ENCODE measurements at places on chromosomes 11 and 22.
A peak's percentile ranks its signal among the peaks of the same experiment; 100 is the strongest.

GRCh38 chr11:100302824-100303223, 384.3 kb upstream of the ARHGAP42 start:
- H3K36me3 ChIP-seq = no peaks in the 10 kb centered on the region
- no peak overlapping the region for H3K4me3 ChIP-seq
- no peak for DNase-seq
- H3K4me1 ChIP-seq = no peaks in the 10 kb centered on the region
- no peaks in the 10 kb centered on the region for H3K27me3 ChIP-seq
- H3K27ac ChIP-seq = no peak overlapping the region

- peak overlapping the region; percentile 45 for H3K27ac ChIP-seq
- DNase-seq = no peak
- H3K27me3 ChIP-seq = no peaks in the 10 kb centered on the region
- H3K4me1 ChIP-seq = peaks cover 59% of the 10 kb centered on the region
- H3K36me3 ChIP-seq = no peaks in the 10 kb centered on the region
- no peak overlapping the region for H3K4me3 ChIP-seq
These were observed 5.7 kb downstream of the ZP1 start for GRCh38 chr11:60872961-60873524.

- DNase-seq = no peak
- H3K36me3 ChIP-seq = no peaks in the 10 kb centered on the region
- H3K27ac ChIP-seq = no peak overlapping the region
- peak overlapping the region; percentile 28 for H3K4me3 ChIP-seq
- H3K27me3 ChIP-seq = no peaks in the 10 kb centered on the region
- no peaks in the 10 kb centered on the region for H3K4me1 ChIP-seq
These were observed 2.1 kb downstream of the CCDC73 start for GRCh38 chr11:32792111-32792947.

DNA sequence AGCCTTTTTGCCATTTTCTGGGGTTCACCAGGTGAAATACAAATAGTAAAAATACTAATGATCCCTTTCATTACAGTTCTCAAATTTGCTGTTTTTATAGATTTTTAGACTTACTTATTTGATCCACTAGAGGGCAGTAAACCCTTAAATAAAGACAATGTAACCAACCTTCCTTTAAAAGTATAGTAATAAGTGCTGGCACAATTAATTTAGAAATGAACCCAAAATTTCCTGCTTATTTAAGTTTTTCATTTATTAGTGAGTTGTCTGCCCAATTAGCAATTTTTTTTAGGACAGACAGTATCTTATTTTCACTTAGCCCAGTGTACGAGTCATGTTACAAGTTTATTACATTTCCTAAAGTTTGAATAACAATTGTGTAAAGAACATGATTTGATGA, 4.7 kb downstream of the DDIAS start:
- H3K27me3 ChIP-seq = no peaks in the 10 kb centered on the region
- H3K4me3 ChIP-seq = no peak overlapping the region
- H3K4me1 ChIP-seq = peaks cover 4% of the 10 kb centered on the region
- no peak overlapping the region for H3K27ac ChIP-seq

- no peak overlapping the region for H3K27ac ChIP-seq
- H3K4me1 ChIP-seq = no peaks in the 10 kb centered on the region
- no peak overlapping the region for H3K4me3 ChIP-seq
- no peaks in the 10 kb centered on the region for H3K36me3 ChIP-seq
These were observed 275.8 kb downstream of the FAT3 start for GRCh38 chr11:92500453-92500852.

DNA sequence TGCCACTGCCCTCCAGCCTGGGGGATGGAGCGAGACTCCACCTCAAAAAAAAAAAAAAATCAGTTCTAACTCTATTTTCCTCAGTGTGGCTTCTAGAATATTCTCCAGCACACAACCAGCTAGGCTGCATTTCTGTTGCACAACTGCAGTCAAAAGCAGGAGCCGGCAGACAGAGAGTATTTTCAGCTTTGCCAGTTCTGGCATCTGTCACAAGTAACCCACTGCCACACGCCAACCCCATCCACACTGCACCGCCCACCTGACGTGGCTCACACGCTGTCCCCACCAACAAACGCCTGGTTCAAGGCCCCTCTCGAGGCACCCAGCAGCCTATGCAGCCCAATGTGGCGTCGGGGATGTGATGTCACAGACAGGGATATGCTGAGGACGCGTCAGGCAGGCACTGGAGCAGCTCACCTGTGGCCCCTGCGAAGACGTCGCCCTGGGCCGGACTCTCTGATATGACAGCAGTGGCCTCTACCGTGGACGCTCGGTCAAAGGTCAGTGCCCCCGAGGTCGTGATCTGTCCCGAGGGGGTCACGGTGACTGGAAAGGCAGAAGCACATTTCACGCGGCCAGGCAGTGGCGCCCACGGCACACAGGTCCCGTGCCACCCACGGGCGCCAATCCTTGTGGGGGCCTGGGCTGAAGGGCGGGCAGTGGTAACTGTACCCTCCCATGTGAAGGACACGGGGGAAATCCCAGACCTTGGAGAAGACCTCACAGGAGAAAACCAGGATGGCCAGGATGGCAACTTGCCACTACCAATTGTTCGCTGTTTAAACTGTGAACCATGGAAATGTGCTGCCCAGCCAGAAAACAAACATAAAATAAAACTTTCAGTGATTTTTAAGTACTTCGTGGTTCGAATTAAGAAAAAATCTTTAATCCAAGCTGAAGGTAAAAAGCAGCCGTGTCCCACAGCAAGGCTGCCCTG, 15.5 kb downstream of the DEAF1 start:
- H3K4me3 ChIP-seq = no peak overlapping the region
- H3K36me3 ChIP-seq = no peaks in the 10 kb centered on the region
- no peaks in the 10 kb centered on the region for H3K27me3 ChIP-seq
- DNase-seq = no peak
- no peaks in the 10 kb centered on the region for H3K4me1 ChIP-seq
- H3K27ac ChIP-seq = no peak overlapping the region

DNA sequence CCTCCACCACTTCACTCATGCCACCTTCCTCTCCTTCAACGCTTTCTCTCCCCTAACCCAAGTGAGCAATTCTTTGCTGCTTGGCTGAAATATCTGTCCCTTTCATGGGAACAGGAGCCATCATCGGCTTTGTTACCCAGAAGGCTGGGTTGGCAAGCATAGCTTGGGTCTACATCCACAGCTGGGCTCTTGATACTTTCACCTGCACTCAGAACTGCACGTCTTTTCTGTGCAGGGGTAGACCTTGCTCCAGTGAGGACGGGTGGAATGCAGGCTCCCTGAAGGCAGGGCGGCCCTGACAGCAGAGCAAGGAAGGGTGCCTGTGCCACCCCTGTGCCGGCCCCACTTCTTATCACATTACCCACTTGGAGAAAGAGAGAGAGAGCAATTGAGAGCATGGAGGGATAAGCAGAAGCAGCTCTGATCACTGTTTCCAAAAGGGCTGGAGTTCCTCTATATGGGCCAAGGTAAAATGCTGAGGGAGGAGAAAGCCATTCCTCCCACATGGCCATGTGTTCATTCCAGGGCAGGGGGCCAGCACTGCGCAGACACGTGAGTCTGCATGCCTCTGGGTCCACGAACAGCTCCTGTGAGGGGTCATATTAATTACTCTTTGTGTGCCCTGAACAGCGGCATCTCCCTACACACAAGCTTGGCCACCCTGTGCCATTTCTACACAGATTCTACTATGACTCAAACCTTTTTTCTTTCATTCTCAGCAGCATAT, 181.8 kb downstream of the BUD13 start:
- H3K4me3 ChIP-seq = no peak overlapping the region
- no peaks in the 10 kb centered on the region for H3K4me1 ChIP-seq
- no peak for DNase-seq
- no peaks in the 10 kb centered on the region for H3K27me3 ChIP-seq
- no peaks in the 10 kb centered on the region for H3K36me3 ChIP-seq
- H3K27ac ChIP-seq = no peak overlapping the region

- no peaks in the 10 kb centered on the region for H3K4me1 ChIP-seq
- H3K4me3 ChIP-seq = no peak overlapping the region
- H3K36me3 ChIP-seq = no peaks in the 10 kb centered on the region
- no peak overlapping the region for H3K27ac ChIP-seq
- peak; percentile 53 for DNase-seq
- H3K27me3 ChIP-seq = no peaks in the 10 kb centered on the region
These were observed 6.7 kb downstream of the SYNGR1 start for GRCh38 chr22:39356464-39356863.

GRCh38 chr11:104946907-104947306, 21.5 kb downstream of the CASP4 start:
- H3K36me3 ChIP-seq = no peaks in the 10 kb centered on the region
- H3K27ac ChIP-seq = no peak overlapping the region
- no peak overlapping the region for H3K4me3 ChIP-seq
- H3K27me3 ChIP-seq = no peaks in the 10 kb centered on the region
- no peak for DNase-seq
- H3K4me1 ChIP-seq = no peaks in the 10 kb centered on the region

DNA sequence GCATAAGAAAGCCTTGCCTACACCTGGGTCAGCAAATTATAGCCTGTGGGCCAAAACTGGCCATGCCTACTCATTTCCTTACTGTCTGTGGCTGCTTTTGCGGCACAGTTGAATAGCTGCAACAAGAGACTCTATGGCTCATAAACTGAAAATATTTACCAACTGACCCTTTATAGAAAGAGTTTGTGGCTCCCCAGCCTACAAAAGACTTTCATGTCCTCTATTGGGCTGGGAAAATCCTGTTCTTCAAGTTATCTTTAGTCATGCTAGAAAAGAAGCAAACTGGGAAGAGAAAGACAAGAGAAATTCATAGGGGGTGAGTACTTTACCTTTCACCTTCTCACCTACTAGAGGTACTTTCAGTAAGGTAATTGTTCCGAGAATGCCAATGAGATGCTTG, 175.1 kb downstream of the SWAP70 start:
- no peaks in the 10 kb centered on the region for H3K4me1 ChIP-seq
- DNase-seq = no peak
- H3K27me3 ChIP-seq = no peaks in the 10 kb centered on the region
- H3K4me3 ChIP-seq = no peak overlapping the region
- no peak overlapping the region for H3K27ac ChIP-seq
- H3K36me3 ChIP-seq = no peaks in the 10 kb centered on the region

- no peaks in the 10 kb centered on the region for H3K27me3 ChIP-seq
- H3K27ac ChIP-seq = no peak overlapping the region
- H3K4me1 ChIP-seq = no peaks in the 10 kb centered on the region
- H3K4me3 ChIP-seq = no peak overlapping the region
- H3K36me3 ChIP-seq = no peaks in the 10 kb centered on the region
These were observed 75.8 kb downstream of the GAB2 start for GRCh38 chr11:78341841-78342240.

GRCh38 chr11:77207618-77208313, 79.7 kb downstream of the MYO7A start:
- H3K36me3 ChIP-seq = no peaks in the 10 kb centered on the region
- H3K27ac ChIP-seq = no peak overlapping the region
- no peak for DNase-seq
- H3K4me1 ChIP-seq = no peaks in the 10 kb centered on the region
- no peaks in the 10 kb centered on the region for H3K27me3 ChIP-seq

DNA sequence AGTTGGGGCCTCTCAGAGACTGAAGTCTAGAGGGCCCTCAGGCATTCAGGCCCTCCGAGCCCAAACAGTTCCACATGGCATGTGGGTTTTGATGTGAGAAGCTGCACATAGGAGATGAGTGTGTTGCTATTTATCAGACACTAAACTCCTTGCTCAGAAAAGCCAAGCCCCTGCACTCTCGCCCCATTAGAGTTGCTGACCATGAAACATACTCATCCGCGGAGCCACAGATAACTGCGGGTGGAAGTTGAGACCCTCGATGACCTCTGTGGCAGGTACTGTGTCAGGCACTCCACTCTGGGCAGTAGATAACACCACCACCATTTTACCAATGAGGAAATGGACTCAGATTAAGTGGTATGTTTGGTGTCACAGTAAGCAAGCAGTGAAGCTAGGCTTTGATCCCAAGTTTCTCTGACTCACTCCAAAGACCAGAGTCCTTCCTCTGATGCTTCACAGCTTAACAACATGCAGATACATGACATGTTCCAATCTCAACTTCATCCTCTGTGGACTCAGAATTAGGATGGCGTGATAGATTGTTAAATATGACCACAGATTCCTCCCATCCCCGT, 202.1 kb downstream of the ADAMTS15 start:
- H3K36me3 ChIP-seq = no peaks in the 10 kb centered on the region
- no peak overlapping the region for H3K27ac ChIP-seq
- no peak for DNase-seq
- H3K4me1 ChIP-seq = peaks cover 33% of the 10 kb centered on the region
- H3K27me3 ChIP-seq = no peaks in the 10 kb centered on the region
- no peak overlapping the region for H3K4me3 ChIP-seq

DNA sequence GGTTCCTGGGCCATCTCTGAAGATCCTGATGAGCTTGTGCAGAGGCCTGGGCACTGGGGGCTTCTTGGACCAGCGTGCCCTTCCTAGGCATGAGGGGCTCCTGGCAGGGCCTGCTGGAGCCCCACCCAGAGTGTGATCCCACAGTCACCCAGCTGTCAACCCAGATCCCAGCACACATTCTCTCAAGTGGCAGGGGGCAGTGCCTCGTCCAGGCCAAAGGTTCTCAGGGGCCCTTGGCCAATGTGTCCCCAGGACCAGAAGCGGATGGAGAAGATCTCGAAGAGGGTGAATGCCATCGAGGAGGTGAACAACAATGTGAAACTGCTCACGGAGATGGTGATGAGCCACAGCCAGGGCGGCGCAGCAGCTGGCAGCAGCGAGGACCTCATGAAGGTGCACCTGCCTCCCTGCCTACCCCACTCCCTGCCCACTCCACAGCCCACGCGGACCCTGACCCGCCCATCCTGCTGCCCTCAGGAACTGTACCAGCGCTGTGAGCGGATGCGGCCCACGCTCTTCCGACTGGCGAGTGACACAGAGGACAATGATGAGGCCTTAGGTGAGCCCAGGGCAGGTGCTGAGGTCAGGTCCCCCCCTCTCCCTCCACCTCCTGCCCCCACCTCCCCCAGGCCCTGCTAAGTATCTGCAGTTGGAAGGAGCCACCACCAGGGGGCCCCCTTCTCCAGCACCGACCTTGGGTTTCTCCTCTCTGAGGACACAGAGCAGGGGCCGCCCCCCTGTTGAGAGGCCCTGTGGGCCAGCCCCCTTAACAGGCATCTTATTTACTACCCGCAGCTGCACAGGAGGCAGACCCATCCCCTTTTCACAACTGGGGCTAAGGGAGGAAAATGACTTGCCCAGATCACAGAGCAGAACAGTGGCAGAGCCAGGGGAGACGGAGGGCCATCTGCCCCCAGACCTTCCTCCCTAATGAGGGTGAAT, 14.7 kb downstream of the GGA1 start:
- H3K36me3 ChIP-seq = peaks cover 51% of the 10 kb centered on the region
- DNase-seq = no peak
- no peaks in the 10 kb centered on the region for H3K27me3 ChIP-seq
- H3K4me3 ChIP-seq = no peak overlapping the region

DNA sequence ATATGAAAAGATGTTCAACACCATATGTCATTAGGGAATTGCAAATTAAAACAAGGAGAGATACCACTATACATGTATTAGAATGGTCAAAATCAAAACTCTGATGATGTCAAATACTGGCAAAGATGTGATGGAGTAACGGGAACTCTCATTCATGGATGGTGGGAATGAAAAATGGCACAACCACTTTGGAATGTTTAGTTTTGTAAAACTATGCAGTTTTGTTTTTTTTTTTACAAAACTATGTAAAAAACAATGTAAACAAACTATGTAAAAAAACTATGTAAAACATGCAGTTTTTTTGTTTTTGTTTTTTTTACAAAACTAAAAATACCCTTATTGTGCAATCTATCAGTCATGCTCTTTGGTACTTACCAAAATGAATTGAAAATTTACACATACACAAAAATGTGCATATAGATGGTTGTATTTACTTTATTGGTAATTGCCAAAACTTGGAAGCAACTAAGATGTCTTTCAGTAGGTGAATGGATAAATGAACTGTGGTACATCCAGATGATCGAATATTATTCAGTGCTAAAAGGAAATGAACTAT, 5.0 kb upstream of the USP47 start:
- no peak overlapping the region for H3K27ac ChIP-seq
- no peaks in the 10 kb centered on the region for H3K36me3 ChIP-seq
- DNase-seq = no peak
- no peaks in the 10 kb centered on the region for H3K27me3 ChIP-seq
- H3K4me3 ChIP-seq = no peak overlapping the region

Measured in gastrocnemius medialis (tissue), 4 donors.